Anterior cingulate cortex (tissue), 58 donors: ENCODE measurements at places on chromosomes 6 and 20.

DNA sequence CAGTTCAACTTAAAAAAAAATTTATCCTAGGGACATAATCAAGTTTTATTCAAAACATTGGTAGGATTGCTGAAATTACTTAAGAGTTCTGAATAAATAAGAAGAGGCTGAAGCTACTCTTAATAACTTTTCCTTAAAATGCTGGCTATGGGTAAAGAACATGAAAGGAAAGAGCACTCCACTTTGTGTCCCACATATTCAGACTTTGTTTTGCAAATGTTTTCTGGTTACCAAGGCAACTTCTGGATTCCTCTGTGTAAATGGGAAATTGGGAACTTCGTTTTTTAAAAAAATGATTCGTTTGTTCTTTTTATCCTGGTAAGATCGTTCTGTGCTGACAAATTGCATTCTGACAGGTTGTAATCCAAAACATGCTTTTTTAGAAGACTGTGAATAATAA, 115.0 kb downstream of the KIF6 start:
- no peak for DNase-seq

DNA sequence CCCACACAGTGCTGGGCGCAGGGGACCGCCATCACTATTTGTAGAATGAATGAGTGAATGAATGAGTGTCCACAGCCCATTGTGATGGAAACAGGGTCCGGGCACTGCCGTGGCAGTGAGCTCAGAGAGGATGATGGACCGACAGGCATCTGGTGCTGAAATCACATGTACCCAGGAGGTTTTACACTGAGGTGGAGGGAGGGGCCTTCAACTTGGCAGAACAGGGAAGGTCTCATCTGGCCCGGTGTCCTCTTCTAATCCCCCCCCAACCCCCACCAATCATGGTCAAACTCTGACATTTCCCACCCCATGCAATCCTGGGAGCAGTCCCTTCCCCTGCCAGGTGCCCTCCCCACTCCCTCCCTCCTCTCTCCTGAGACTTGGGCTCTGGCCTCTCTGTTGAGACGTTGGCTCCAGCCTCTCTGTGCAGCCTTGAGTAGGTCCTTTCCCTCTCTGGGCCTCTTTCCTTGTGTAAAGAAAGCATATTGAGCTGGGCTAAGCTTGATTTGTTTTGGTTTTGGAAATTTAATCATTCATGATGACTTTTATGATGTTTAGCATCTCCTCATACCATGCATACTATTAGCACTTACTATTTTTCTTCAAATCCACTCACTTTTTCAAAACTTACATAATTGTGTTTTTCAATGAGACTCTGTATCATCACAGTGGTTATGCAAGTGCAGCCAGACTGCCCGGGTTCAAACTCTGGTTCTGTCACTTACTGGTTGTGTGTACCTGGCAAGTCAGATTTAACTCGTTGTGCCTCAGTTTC, 10.8 kb downstream of the KIAA1755 start:
- no peak for DNase-seq

DNA sequence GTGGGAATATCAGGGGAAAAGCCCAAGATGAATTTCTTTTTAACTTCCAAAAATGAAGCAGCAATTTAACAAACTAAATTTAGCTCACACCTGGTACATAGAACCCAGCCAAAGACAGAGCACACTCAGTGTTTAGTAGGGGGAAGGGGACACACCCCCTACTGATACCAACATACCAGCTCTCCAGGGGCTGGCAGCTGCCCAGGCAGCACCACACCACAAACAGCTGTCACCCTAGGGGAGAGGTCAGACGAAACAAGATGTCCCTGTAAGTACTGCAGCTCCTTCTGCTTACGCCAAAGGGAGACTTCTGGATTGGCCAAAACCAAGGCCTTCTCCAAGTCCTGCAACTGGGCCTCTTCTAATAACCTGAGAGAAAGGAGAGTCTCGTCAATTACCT, 26.0 kb downstream of the MDN1 start:
- DNase-seq = no peak

DNA sequence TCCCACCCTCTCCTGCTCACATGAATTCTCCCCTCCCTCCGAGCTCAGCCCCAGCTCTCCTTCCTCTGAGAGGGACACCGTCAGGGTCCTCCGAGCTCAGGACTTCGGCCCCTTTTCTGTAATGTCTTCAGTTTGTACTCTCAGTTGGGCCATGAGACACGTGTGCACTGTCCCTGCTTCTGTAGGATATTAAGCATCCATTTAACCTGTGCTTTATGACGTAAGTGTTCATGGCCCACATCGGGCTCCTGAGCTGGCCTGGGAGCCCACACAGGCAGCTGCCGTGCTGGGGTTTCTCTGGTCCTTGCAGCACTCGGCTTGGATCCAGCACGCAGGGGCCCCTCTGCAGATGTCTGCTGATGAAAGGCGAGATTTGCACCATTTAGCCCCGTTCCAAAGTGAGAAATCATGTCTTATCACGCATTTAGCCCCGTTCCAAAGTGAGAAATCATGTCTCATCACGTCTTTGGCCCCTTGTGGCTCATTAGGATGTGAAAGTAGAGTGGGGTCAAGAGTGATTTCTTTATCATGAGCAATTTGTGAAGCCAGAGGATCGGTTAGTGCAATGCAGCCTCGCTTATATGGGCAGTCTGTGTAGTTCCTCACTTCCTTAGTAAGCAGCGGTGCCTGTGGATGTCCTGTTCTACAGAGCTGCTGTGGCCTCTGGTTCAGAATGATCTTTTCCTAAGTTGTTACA, 25.3 kb downstream of the DUSP22 start:
- DNase-seq = no peak

GRCh38 chr6:3518356-3519190, 61.7 kb upstream of the SLC22A23 start:
- DNase-seq = no peak

DNA sequence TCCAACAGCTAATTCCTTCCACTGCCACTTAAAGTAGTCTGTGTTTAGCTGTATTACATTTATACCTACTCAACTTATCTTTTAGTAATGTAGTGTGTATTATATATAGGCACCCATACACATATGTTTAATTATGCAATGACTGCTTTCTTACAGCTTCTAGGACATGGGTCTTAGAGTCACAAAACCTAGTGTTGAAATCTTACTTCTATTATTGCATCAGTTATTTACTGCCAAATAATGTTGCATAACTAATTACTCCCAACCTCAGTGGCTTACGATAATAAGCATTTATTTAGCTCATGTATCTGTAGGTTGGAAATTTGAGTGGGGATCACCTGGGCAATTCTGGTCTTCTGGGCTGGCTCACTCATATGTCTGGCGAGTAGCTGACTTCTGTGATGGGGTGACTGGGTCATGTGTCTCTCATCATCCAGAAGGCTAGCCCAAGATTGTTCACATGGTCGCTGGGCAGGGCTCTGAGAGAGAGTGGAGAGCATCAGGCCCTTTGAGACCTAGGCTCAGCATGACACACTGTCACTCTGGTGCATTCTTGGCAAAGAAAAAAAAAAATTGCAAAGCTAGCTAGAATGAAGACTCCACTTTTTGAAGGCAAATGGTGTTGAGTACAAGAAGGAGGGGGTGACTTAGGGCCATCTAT, 187.0 kb downstream of the PLCB1 start:
- DNase-seq = no peak

DNA sequence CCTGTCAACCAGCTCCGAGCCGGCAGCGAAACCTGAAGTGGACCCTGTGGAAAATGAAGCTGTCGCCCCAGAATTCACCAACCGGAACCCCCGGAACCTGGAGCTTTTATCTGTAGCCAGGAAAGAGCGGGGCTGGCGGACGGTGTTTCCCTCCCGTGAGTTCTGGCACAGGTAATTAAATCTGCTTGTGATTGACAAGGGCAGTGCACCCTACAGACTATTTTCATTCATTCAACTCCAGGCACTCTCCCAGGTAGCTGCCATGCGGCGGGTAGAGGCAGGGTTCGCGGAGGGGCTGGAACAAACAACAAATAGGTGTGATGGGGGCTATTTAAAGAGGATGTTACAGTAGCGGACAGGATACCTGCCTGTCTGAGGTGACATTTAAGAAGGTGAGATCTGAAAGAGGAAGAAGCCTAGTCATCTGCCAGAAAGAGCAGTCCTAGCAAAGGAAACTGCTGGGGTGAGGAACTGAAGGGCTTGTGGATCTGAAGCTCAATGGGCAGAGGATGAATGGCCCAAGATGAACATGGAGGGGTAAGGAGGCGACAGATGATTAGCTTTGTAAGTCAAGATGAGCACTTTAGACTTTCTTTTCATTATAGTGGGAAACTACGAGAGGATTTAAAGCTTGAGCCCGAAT, 810 bp downstream of the MRPL18 start:
- no peak for DNase-seq

- DNase-seq = no peak
These were observed 146.7 kb upstream of the TBX18 start for GRCh38 chr6:84910906-84911607.

- DNase-seq = no peak
These were observed 9.3 kb downstream of the OR2H1 start for GRCh38 chr6:29466241-29466640.

DNA sequence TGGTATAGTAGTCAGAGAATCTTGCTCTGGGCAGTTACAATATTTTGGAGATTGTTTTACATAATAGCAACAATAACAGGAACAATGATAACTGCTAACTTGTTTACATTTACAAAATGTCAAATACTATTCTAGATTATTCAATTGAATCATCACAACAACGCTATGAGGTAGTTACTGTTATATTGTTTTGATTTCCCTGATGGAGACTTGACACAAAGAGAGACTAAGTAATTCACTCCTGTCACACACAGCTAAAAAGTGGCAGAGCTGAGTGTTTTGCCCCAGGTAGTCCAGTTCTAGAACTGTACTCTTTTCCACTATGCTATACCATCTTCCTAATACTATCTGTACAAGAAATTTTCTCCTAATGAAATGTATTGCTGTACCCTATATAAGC, 356.1 kb downstream of the LAMA2 start:
- DNase-seq = no peak

DNA sequence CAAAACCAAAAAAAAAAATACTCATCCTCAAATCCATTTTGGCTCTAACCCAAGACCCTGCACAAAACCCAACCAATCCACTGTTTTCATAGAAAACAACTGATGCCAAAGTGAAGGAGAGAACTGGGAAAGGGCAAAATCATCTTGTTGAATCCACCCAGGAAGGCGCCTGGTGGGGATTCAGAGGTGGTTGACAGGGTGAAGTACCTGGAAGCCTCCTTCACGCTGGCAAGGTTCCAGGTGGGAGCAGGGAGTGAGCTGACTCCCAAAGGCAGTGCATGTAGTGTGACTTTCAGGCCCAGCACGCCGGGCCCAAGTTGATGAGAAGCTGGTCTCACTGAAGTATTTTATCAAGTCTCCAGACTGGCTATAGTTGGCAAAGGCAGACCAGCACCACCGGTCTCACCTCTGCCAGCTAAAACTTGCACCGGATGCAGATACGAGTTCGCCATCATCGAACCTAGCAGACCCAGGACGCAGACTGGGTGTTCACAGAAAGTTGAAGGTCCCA, 16.5 kb downstream of the PPP1R10 start:
- DNase-seq = no peak

DNA sequence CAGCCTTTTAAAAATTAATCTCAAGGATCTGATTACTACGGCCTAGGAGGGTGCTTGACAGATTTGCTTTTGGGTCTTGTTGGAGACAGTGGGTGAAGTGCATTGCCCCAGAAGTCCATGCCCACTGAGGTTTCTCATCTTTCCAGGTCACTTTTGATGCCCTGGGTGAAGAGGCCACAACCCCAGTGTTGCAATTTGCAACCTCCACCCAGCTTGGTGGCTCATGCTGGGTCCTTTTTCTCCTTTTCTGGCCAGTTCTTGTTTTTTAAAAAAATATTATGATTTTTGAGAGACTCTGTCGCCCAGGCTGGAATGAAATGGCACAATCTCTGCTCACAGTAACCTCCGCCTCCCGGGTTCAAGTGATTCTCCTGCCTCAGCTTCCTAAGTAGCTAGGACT, 9.4 kb downstream of the STX11 start:
- DNase-seq = no peak

DNA sequence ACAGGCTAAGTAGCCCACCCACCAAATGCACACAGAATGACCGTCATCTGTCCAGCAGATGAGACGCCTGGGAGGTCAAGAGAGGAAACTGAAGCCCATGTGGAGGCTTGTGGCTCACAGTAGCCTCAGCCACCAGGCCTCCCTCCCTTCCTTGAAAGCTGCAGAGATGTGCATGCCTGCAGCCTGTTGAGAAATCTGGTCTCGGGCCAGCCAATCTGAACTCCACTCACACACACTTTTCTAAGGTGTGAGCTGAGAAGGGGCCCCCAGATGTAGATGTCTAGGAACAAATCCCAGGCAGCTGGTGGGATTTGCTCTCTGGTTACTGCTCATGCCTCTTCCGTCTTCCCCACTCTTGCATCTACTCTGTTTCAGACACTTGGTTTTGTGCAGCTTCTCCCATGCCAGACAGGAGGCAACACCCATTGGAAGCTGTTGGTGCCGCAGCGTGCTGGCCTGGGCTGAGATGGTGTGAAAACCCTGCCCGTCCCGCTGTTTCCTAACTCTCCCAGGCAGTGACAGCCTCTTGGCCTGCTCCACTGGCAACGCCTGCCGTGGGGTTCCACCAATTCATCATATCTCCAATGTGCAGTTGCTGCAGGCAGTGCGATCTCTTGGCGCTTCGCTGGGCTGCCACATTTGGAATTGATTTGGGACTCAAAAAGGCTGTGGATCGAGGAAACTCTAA, 24.1 kb upstream of the PAX1 start:
- no peak for DNase-seq

DNA sequence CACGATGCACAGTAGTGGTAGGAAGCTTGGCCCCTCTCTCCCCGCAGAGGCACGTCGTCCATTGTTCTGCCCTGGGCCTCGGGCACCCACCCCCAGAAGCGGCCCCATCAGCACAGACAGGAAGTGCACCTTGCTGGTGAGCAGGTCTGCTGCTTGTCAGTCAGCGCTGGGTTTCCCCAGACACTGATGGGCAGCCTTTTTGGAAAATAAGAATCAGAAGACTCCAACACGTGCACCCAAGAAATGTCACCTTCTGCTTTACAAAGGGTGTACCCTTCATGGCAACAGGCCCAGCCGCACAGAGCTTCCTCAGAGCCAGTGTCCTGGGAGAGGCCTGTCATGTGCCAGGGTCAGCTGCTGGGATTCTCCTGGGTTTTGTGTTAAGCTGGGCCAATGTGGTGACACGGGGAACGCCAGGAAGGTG, 34.7 kb upstream of the IRF4 start:
- no peak for DNase-seq

DNA sequence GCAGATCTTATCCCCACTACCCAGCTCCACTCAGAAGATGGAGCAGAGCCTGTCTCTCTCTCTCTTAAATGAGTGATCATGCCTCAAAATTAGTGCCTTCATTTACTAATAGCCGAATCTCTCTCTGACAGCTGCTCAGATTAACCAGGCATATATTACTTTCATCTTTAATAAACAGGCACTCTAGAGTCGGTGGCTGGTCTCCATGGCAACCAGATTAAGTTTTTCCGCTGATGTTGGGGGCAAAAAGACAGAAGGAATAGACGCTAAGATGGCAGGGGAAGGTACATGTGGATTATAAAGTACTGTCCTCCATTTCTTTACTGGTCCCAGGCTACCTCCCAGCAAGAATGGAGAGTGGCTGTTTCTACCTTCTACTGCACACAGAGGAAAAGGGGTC, 121.6 kb downstream of the QRSL1 start:
- DNase-seq = no peak

- DNase-seq = no peak
These were observed 289.7 kb upstream of the ID4 start for GRCh38 chr6:19547507-19547906.

- DNase-seq = no peak
These were observed 90.3 kb downstream of the FHL5 start for GRCh38 chr6:96653181-96653580.
